Stimulated activated CD8-positive, alpha-beta memory T cell treated with anti-CD3 and anti-CD28 coated beads, Interleukin-4, amount 100 ng/mL, for 24 hours (primary cell): ENCODE measurements at places on chromosomes 1 and 21.

DNA sequence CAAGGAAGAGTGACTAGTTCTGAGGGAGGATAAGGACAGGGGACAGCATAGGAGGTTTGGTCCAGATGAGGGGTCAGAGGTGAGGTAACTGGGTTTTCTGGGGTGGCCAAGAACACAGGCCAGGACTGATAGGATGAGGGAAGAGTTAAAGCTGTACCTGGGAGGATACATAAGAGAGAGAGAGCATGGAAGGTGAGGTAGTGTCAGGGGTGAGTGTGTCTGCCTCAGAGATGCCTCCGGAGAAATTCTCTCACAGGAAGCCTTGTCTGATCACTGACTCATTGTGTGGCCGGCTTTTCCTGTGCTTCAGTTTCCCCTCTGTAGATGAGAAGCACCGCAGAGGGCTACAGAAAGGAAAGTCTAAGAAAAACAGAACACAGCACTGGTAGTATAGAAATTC lies 40.2 kb downstream of the FASLG start:
- peak; percentile 49 for DNase-seq

- DNase-seq: no peak
Observed at GRCh38 chr1:170967042-170967910, 31.9 kb downstream of the MROH9 start.

DNA sequence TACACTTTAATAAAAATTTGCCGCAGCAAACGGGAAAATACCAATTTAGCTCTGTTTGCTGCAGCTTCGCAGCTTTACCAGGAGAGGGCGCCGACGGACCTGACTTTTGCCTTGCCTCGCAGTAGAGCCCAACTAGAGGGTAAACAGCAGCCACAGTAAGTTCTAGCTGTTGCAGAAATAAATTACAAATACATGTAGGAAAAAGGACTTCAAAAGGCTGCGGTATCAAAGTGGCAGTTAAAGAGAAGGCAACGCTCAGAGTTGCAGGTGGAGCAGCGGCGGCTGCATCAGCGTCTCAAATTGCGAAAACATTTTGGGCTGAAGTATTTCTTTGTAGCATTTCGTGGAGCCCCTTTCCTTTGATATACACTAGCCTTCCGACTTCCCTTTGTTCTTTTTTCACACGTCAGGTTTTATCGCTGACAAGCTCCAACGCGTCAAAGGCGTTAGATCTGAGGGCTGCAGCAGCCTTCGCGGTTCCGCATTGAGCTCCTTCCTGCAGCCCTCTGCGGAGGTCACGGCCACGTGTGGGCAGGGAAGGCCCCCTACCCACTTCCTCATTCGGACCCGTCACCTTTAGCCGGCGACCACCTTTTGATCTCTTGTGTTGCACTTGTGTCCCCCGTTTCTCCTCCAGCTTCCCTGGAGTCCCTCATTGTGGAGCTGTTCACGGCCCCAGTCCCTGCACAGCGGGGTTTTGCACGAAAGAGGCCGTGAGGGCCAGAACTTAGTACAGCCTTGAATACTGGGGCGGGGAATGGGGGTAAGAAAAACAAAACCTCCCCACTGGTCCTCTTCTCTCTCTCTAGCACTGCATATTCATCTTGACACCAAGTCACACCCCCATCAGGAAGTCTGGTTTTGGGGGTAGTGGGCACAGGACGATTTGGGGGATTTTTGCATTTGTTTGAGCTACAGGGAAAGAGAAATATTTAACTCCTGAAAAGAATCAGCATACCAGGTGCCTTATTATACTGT lies 72.8 kb downstream of the S1PR1 start:
- peak; percentile 27 for DNase-seq

- DNase-seq: peak; percentile 24
Observed at GRCh38 chr1:203480525-203481084, 5.0 kb downstream of the PRELP start.

GRCh38 chr1:234549447-234550021 lies 60.4 kb downstream of the IRF2BP2 start:
- no peak for DNase-seq

DNA sequence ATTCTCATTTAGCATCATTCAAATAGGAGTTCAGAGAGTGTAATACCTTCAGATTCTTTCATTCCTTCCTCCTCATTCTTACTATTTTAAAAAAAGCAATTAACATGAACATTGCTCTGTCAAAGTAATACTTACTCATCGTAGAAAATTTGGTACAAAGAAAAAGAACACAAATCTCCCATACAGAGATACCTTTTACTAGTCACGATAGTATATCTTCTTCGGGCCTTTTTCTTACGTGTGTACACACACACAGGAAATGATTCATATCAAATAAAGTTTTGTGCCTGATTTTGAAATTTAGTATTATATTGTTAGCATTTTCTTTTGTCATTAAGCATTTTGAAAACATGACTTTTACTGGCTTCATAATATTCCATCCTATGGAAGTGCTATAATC lies 52.9 kb downstream of the NCF2 start:
- DNase-seq: no peak

- no peak for DNase-seq
Observed at GRCh38 chr1:237713916-237714315, 176.8 kb downstream of the ZP4 start.

- DNase-seq: no peak
Observed at GRCh38 chr1:184416481-184416880, 29.7 kb downstream of the C1orf21 start.

DNA sequence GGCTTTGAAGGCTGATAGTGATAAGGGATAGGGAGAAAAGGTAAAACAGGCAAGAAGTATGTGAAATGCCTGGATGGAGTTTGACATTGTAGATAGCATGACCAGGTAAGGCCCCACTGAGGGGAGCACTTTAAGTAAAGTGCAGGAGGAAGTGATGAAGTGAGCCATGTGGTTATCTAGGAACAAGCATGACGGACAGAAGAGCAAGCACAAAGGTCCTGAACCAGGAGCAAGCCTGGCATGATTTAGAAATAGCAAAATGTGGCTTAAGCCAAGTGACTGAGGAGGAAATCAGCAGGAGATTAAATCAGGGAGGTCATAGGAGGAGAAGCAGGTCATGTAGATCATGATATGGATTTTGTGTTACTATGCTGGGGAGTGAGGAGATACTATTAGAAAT lies 129.2 kb downstream of the GLUL start:
- DNase-seq: no peak
